ENCODE measurements at places on chromosomes 6 and 20. TPM values are rescaled to one million over a fixed set of nuclear protein-coding genes. Genes with fewer than 3 reads are reported as not detected.

GRCh38 chr6:40852779-40853373 is 186.1 kb downstream of the UNC5CL start:
- H3K4me3 ChIP-seq = no peak overlapping the region
- no peaks in the 10 kb centered on the region for H3K4me1 ChIP-seq
- no peaks in the 10 kb centered on the region for H3K27me3 ChIP-seq
- no peak overlapping the region for H3K27ac ChIP-seq

DNA sequence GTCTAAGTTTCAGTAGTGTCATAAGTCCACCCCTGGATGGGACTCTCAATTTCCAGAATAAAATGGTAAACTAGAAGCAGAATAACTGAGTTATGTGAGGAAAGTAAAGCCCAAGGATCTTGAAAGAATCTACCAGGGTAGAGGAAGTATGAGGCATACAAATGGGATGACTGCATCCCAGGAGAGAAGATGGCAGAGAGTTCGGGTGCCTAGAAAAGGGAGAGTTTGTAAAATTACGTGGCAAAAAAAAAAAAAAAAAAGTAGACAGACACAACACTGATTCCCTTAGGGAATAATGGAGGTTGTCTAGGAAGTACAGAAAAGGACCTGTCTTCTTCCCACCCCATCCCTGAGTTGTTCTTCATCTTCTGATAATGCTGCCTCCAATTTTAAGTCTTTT is 3.4 kb downstream of the GABBR1 start:
- H3K4me1 ChIP-seq = peaks cover 43% of the 10 kb centered on the region
- H3K27ac ChIP-seq = no peak overlapping the region
- H3K4me3 ChIP-seq = no peak overlapping the region
- H3K27me3 ChIP-seq = no peaks in the 10 kb centered on the region

Gene AVP
- total RNA-seq = not detected

GRCh38 chr20:8425016-8425415 is 292.9 kb downstream of the PLCB1 start:
- no peak for DNase-seq
- H3K27me3 ChIP-seq = no peaks in the 10 kb centered on the region
- peak overlapping the region; percentile 40 for H3K27ac ChIP-seq
- H3K4me1 ChIP-seq = peaks cover 48% of the 10 kb centered on the region
- H3K36me3 ChIP-seq = no peaks in the 10 kb centered on the region

Gene CDH4
- total RNA-seq = not detected

Gene GNAS-AS1
- total RNA-seq = not detected

Gene HLA-DOB
- not detected for total RNA-seq

DNA sequence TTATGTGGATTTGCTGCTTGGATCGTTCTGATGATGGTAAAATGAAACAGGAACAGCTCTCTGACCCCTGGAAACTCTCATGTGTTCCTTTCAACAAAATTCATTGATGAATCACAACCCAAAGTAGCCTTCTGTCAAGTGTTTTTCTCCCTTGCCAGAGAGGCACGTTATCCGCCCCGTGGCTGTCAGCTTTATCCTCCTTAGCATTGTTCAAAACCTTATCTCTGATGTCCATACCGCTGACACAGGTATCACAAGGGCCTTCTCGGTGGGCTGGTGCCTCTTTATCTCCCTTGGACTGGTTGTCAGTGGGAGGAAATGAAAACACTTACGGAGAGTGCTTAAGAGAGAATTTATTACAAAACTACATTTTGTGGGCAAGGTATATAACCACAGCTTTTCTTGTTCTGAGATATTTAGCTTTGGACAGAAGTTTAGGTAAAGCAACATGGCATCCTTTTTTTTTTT is 84.9 kb downstream of the TIAM2 start:
- DNase-seq = no peak
- no peaks in the 10 kb centered on the region for H3K36me3 ChIP-seq
- H3K27ac ChIP-seq = no peak overlapping the region
- no peak overlapping the region for H3K4me3 ChIP-seq
- H3K4me1 ChIP-seq = peaks cover 25% of the 10 kb centered on the region
- no peaks in the 10 kb centered on the region for H3K27me3 ChIP-seq

GRCh38 chr20:49387581-49387939 is 94.9 kb downstream of the KCNB1 start:
- no peak for DNase-seq
- peak overlapping the region; percentile 79 for H3K27ac ChIP-seq
- H3K36me3 ChIP-seq = no peaks in the 10 kb centered on the region
- H3K4me1 ChIP-seq = peaks cover 49% of the 10 kb centered on the region
- no peaks in the 10 kb centered on the region for H3K27me3 ChIP-seq

- H3K4me1 ChIP-seq = no peaks in the 10 kb centered on the region
- H3K27ac ChIP-seq = no peak overlapping the region
- no peak for DNase-seq
Observed at GRCh38 chr6:4296552-4296951, 161.2 kb upstream of the ECI2 start.

Gene ULBP3
- 0.95 TPM for total RNA-seq
